ENCODE measurements at places on chromosomes 1 and 21.

- no peak for DNase-seq
Observed at GRCh38 chr1:26949926-26950319, 10.3 kb downstream of the KDF1 start.

GRCh38 chr1:30693366-30693765, 30.0 kb downstream of the MATN1 start:
- DNase-seq = no peak

DNA sequence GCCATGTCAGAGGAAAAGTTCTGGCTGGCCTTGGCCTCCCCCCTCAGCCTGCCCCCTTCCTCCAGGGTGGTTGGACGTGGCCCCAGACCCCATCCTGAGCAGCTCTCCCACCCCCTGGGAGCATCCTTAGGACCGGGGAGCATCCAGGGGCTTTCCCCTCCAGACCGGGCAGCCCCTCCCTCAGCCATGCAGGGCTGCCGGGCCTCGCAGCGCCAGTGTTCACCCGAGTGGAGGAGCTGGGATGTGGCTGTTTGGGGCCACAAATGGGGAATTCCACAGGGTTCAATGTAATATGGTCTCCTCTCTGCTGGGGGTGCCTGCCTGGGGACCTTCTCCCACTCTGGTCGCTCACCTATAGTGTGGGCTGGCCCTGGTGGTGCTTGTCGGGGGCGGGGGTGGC, 4.2 kb upstream of the PFKL start:
- DNase-seq = peak; percentile 46

DNA sequence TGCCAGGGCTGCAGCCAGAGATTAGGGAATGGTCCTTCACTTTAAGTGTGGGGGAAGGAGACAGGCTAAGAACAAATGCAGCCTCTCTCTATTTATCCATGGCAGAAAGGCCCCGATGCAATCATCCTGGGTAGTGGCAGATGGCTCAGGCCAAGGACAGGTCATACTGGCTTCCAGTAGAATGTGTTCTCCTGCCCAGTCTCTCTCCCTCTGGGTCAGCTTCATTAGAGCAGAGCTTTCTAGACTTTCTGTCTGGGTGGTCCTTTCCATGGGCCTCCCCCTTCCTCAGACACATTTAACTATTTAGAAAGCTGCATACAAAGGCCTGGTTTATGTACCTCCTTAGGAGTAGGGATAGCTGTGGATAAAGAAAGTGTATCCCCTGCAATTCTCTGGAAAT, 4.8 kb upstream of the PTCH2 start:
- peak; percentile 49 for DNase-seq

GRCh38 chr1:225415967-225416745, 11.7 kb downstream of the LBR start:
- no peak for DNase-seq
